Ascending aorta (tissue), 2 donors: ENCODE measurements at places on chromosomes 5 and 9.

GRCh38 chr9:7907551-7908337 is 108.2 kb upstream of the DMAC1 start:
- no peak for DNase-seq

DNA sequence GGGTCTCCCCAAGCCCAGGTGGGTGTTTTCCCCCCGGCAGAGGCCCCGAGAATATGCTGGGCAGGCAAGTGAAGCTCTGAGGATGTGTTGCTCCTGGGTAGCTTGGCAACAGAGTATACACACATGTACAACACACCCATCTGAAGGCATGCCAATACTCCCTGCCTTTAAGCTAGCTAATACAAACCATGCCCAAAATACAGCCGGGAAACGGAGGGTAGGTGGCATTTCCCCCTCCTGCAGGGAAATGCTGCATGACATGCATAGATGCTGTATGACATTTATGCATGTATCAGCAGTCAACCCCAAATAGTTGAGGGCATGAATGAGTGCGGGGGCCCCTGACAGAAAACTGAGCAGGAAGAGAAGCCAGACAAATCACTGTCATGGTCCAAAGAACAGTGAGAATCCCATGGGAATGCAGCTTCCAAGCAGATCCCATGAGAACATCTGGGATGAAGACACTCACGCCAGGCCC is 614.1 kb downstream of the EBF1 start:
- DNase-seq: peak; percentile 71

DNA sequence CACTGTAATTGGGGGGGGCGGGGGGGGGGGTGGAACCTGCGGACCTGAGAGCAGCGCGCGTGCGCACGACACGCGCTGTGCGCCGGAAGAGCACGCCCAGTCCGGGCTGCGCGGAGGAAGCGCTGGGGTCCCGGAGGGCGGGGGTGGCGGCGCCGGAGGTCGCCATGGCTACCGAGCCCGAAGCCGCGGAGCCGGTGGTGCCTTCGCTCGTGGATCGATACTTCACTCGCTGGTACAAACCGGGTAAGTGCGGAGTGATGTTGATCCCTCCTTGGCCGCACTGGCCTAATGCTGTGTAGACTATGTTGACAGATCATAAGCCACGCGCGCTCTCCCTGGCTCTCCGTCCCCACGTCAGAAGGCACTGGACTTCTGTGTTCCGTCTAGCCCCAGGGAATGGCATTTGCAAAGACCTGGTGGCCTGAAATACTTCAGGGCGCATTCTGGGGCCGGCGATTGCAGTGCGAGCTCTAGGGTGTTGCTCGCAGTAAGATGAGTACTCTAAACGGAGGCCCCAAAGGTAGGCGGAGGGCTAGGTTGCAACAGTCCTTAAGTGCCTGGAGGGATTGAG is at the start of gene ABITRAM:
TSS of gene ABITRAM (plus strand) at position 78 of the 571 bp plus-strand sequence. CDS start at position 165, 87 bp downstream.
- DNase-seq: peak; percentile 82

DNA sequence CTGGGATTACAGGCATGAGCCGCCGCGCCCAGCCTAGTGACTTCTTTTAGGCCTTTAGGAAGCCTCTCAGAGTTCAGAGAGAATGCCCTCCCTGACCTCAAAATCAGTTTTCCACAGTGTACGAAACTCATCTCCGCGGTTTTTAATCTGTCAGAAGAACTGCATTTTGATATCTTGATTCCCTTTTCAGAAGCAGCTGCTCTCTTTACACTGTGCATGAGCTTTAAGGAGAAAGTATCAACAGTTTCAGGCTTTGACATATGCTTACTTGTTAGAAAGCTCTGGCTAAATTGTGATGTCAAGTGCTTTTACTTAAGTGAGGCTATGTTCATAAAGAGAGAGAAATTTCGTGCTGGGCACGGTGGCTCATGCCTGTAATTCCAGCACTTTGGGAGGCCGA is 74.6 kb downstream of the USP20 start:
- no peak for DNase-seq

- DNase-seq: no peak
Measured at GRCh38 chr9:133779516-133780403, 41.6 kb upstream of the SARDH start.

DNA sequence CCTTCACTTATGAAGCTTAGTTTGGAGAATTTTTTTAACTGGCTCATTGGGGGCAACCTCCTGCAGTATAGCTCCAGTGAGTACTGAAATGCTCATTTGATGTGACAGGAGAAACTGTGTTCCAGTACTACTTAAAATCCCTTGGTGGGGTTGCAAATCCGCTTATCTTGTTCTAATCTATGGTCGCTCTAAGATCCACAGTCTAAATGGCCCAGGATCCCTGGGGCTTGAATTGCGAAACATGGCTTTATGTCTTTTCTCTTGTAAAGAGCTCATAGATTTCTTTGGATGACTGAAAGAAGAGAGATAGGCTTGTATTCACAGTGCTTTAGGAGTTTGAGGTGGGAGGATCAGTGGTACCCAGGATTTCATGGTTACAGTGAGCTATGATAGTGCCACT is 52.7 kb downstream of the ADAMTSL1 start:
- DNase-seq: no peak

DNA sequence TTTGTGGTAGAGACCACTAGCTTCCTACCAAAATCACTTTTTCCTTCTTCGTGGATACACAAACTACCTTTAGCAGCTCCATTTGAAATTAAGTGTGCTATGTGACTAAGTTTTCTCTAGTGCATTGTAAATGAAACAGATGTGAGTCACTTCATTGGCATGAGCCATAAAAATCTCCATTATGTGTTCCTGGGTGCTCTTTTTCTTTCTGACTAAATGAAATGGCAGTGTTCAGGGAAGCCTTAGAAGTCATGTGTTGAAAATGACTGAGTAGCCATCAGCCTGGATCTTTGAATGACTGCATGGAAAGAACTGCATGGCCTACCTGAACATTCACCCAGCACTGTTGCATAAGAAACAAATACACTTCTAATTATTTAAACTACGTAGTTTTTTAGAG is 107.9 kb downstream of the NDUFAF2 start:
- no peak for DNase-seq
